ENCODE measurements at places on chromosomes 3 and 15.
A peak's percentile ranks its signal among the peaks of the same experiment; 100 is the strongest.

- no peak for DNase-seq
These were observed 244.4 kb upstream of the C2CD4B start for GRCh38 chr15:62409466-62409865.

DNA sequence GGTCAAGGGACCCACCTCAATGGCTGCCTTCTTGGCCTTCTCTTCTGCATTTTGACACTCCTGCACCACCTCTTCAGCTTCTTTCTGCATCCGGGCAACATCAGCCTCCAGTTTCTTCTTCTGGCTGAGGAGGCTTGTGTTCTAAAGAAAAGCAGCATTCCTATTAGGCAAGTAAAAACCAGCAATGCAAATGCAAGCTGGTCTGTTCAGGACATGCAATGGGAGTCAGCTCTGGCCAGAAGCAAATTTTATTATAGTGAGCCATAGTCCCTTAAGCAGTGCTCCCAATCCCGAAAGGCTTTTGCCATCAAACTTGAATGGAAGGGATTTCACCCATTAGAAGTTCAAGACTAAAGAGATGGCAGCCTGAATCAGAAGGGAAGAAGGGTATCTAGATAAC, 97.7 kb downstream of the HHLA2 start:
- DNase-seq = no peak

GRCh38 chr3:52339612-52340011, 23.5 kb downstream of the DNAH1 start:
- peak; percentile 31 for DNase-seq

- no peak for DNase-seq
These were observed 27.4 kb downstream of the FOXL2NB start for GRCh38 chr3:138974462-138974861.

DNA sequence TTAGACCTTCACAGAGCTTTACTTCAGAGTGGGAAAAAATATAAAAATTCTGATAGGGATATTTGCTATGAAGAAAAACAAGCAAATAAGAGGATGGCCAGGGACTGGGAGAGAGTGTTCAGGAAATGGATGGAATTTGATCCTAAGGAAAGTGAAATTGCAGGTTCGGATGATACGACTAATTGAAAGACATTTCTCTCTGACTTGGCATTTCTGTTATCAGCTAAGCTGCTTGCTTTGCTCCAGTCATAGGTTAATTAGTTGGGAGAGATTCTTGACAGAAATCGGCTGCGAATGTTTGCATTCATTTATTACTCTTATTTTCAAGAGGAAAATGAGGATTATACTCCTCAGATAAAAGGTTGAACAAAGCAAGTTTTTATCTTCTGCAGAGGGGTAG, 808.7 kb upstream of the NECTIN3 start:
- DNase-seq = no peak

- DNase-seq = no peak
These were observed 71.6 kb upstream of the ACP3 start for GRCh38 chr3:132245552-132246142.

Measured in GM04503 (cell line).